Left kidney (tissue), 8 donors: ENCODE measurements at places on chromosomes 2 and 18. TPM values are rescaled to one million over a fixed set of nuclear protein-coding genes. Genes with fewer than 3 reads are reported as not detected.

DNA sequence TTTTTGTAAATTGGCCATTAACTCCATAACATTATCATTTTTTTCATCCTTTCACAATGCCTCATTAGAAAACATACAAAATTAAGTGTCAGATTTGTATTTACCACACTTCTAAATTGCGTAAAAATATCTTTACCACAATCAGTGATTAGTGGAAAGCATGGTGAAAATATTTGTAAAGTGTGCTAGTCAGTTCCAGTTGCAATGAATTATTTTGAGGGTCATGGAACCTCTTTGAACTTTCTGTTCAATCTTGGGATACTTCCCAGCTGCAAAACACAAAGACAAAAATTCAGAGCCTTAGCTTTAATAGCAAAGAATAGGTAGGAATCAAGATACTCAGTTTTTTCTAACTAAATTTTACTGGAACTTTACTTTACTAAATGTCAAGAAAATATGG is 4.0 kb upstream of the COL3A1 start:
- no peak for DNase-seq

Gene FOXI3
- 0.22 TPM for polyA plus RNA-seq

DNA sequence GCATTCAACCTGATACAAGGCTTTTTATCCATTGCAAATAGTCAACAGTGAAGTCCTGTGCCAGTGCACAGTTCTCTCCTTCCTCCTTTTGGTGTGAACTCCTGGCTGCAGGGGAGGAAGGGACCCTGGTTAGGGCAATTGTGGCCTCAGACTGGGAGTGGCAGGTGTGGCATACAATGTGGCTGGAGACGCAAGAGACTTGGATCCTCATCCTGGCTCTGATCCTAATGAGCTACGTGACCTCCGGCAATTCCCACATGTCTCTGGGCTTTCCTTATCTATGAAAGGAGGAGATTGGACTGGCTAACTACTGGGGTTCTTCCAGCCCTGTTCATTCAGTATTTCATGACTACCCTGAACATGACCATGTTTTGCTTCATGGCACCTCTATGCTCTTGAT is 10.5 kb upstream of the IL1A start:
- no peak for DNase-seq

DNA sequence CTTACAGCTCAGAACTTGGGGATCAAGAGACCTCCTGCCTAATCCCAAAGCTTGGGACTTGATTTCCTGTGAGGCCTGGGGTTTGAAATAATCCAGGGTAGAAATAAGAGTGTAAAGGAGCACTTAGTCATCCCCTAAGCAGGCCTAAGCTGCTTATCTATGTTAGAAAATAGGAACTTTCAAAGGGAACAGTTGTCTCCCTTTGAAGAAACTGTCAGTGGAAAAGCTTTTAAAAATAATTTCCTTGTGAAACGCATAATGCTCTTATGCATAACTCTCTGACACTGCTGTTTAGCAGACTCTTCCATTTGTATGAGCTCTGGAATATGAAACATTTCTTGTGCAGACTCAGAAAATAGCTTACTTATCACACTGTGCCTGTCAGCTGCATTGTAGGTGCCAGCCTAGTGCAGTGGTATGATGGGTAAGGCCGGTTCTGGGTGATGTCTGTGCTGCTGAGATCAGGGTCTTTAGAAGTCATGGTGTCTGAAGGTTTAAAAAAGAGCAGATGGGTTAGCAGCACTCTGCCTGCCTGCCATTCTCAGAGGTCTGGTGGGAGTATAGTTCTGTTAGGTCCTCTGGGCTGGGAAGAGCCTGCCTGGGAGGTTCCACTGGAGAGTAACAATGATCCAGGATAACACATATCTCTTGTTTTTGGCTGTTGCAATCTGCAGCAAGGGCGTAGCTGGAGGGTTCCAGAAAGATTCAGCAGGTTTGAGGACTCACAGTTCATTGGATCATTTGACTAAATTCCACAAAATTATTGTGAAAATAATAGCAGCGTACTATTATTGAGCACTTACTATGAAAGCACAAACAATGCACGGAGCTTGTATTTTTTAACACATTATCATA is 283.2 kb upstream of the MEX3C start:
- DNase-seq, result no peak

Gene IL1R2
- polyA plus RNA-seq, result 0.47 TPM

- DNase-seq, result peak; percentile 18
These were observed 192.4 kb downstream of the TWIST2 start for GRCh38 chr2:239040152-239040761.

Gene CMPK2
- 4.0 TPM for polyA plus RNA-seq

- no peak for DNase-seq
These were observed 79.0 kb downstream of the GCA start for GRCh38 chr2:162422894-162423293.

Gene MTA3
- polyA plus RNA-seq, result 90.6 TPM

DNA sequence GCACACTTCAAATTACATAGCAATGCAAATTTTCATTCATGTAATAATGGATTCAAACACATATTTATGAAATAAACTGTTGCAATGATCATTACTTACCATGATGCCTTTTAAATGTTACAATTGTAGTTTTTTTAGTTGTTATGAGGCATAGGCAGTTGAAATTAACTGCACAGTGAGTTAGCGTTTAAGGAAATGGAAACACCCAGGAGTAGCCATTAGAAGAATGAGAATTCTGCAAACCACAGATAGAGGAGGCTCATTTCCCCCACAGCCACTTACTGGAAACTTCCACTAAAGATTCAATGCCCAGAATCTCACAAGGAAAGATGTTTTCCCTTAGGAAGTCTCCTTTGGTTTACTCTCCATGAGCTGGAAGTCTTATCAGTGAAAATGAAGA is 8.4 kb downstream of the ARL4C start:
- DNase-seq, result no peak

Gene SOCS6
- polyA plus RNA-seq, result 34.0 TPM

Gene ESPNL
- polyA plus RNA-seq, result 0.30 TPM

- DNase-seq, result no peak
These were observed 8.3 kb upstream of the ADRA2B start for GRCh38 chr2:96124406-96125265.
